ENCODE measurements at places on chromosomes 1 and 21.

DNA sequence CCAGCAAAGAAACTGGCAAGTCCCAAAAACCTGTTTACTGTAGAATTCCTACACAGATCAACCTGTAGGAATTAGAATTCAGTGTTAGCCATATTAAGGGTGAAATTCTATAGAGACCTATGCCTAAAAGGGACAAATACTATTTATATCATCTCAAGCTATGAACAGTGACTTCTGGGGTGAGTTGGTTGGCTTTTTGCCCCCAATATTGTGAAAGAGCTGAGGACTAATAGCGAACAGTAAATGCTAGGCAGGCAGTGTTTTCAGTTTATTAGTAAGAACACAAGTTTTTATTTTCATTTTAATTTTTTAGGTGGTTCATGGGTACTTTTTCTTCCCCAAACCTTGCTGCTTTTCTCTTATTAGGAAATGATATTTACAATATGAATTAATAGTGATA, 15.3 kb downstream of the SLC16A4 start:
- DNase-seq, result no peak

DNA sequence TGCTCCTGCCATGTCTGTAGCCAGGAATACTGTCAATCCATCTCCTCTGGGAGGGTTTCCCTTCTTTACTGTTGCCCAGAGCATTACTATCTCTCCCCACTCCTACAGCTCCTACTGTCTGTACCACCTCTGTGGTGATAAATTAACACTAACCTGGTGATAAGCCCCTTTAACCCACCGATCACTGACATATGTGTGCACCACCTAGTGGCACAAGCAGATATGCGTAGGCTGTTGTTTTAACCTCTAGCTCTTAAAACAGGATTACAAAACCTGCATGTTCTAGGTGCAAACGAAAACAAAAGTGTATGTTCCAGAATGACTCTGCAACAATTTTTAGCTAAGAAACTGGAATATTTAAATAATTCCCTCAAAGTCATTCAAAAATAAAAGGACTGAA, 93.9 kb upstream of the BEND5 start:
- no peak for DNase-seq

DNA sequence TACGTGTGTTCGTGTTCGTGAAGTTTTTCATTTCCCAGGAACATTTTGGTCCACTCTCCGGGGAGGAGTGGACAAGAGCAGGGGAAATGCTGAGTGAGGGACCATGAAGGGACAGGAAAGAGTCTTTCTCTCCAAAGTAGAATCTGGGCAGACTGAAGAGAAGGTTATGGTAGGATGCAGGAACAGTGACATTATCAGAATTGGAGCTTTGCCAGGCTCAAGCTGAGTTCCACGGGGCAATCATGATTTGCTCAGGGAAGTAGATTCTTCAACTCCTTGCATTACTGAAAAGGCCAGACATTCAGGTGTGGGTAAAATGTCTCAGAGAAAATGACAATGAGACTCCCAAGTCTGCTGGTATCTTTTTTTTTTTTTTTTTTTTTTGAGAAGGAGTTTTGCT, 16.6 kb downstream of the ATP1A4 start:
- no peak for DNase-seq

DNA sequence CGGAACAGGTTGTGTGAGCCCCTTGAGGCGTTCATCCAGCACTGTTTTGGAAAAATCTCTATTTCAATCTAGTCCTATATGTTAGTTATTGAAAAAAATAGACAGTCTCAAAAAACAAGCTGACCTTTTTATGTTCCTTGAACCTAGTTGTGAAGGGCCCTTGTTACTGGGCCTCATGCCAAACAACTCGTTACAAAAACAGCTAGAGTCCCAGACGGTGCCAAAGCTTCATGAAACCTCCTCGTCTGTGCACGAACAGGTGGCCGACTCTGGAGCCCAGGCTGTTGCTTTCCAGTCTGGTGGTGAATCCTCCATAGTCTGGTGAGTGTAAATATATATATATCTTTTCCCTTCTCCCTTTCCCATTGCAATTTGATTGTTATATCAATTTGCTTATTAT, at the start of gene CHIA:
Gene CHIA (plus strand): TSS at position 222 of the 400 bp plus-strand sequence. CDS start 19,617 bp downstream, outside the sequence.
- peak; percentile 72 for DNase-seq

DNA sequence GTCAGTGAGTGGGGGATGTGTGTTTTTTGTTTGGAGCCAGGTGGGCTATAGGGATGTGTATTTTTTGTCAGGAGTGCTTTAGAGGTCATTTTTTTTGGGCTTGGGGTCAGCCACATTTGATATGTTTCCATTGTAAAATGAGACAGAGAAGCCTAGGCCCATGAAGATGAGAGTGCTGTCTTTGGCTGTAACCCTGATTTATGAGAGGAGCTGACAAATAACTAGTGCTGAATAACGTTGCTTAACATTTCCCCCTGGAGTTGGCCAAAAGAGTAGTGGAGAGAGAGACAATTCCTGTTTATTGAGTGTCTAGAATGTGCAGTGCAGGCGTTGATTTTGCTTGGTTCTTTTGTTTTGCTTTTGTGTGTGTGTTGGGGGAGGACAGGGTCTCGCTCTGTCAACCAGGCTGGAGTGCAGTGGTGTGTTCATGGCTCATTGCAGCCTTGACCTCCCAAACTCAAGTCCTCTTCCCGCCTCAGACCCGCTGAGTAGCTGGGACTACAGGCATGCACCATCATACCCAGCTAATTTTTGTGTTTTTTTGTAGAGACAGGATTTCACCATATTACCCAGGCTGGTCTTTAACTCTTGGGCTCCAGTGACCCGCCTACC, 64.7 kb downstream of the S1PR1 start:
- no peak for DNase-seq

DNA sequence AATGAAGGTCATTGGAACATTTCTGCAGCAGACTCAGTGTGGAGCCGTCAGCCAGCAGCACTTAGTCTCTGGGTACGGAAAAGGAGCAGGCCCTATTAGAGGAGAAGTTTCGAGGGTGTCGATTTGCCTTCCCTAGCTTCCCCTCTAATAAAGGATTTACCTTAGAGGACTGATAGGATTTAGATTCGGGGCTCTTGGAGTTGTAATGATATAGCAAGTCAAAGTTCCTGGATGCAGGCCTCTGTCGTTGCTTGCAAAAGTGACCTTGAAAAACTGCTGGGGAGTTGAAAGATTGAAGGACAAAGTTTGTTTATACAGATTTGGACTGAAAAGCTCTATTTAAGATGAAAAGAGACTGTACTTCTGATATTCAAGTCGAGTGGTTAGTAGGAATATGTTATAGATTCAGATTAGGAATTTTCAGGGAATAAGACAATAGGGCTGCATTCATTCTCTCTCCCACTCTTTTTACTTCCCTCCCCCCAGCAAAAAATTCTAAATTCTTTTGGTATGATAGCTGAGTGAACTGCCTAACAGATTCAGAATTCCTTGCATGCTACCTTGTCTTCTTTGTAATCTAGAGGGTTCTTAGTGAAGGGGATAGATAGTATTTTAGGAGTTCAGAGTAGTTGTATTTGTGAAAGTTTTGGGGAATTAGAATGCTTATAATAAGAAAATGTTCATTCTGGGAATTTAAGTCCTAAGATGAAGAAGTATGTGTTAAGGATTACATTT, 19.2 kb downstream of the NFYC start:
- no peak for DNase-seq

DNA sequence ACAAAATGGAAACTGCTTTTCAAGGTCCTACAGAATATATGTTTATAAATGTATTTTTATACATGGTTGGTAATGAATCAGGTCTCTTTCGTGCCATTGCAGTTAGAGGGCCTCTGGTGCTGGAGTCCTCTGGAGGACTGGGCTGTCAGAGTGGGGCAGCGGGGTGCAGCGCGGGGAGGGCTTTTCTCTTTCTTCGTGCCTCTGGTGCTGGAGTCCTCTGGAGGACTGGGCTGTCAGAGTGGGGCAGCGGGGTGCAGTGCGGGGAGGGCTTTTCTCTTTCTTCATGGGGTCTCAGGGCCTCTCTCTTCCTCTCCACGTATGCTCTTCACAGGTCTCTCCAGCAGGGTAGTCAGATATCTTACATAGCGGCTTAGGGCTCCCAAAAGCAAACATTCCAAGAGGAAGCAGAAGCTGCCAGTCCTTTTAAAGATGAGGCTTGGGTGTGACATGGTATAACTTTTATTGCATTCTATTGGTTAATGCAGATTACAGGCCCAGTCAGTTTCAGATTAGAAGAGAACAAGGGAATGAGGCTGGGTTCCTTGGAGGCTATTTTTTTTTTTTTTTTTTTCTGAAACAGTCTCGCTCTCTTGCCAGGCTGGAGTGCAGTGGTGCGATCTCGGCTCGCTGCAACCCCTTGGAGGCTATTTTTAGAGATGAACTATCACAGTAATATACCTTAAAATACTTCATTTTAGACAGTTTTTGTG, 13.1 kb downstream of the SDCCAG8 start:
- no peak for DNase-seq

GRCh38 chr1:225343618-225344017, 84.2 kb downstream of the LBR start:
- no peak for DNase-seq

DNA sequence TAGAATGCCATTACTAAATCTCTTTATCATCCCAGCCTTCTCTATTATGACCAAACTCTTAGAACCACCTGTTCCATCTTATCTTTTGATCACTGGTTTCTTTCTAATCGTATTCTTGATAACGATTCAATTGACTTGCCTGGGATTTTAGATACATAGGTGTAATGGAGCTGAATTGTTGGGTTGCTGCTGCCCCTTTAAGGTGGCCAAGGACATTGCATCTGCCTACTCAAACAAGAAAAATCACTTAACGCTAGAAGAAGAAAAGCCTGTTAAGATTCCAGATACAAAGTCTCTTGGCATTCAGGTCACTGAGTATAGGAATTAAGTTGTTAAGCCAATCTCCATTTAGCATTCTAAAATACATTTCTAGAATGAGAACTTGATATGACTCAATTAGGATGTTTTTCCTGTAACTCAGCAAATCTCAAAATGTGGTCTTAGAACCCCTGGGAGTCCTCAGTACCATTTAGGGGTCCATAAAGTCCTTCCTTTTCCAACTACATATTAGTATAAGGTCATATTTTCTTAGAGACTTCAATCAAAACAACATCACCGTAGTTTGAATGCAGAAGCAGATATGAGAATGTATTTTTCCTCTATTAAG, 12.4 kb downstream of the NEXN start:
- no peak for DNase-seq

DNA sequence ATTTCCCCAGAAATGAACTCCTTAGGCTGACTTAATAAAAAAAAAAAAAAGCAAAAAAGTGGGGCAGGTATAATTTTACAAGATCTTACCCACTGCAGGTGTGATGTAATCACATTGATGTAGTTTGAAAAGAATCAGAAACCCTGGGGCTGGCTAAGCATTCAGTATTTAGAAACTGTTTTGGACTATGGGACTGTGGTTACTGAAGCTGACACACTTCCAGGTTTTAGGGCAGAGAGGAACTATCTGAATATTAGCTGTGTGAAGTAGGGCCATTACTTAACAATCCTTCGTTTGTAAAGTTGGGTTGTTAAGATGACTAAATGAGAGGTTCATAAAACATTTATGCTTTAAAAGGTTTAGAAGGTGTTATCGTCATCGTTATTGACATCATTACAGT, 165.3 kb downstream of the FASLG start:
- DNase-seq, result no peak

DNA sequence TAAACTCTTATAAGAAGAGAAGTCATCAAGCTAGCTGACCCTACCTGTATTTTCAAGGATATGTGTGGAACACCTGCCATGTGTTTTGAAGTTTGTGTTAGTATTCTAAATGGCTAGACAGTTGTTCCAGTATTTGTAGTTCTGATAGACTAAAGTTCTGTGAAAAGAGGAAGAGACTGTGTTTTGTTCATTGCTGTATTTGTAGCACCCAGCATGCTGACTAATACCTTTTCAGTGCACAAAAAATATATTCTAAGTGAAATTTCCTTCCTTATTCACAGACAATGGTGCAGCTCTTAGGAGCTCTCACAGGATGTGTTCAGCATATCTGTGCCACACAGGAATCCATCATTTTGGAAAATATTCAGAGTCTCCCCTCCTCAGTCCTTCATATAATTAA, 8.2 kb upstream of the METTL18 start:
- no peak for DNase-seq

GRCh38 chr1:93004566-93005251, 43.4 kb upstream of the DIPK1A start:
- DNase-seq, result no peak

GRCh38 chr1:170732252-170732588, 68.3 kb downstream of the PRRX1 start:
- DNase-seq, result no peak

DNA sequence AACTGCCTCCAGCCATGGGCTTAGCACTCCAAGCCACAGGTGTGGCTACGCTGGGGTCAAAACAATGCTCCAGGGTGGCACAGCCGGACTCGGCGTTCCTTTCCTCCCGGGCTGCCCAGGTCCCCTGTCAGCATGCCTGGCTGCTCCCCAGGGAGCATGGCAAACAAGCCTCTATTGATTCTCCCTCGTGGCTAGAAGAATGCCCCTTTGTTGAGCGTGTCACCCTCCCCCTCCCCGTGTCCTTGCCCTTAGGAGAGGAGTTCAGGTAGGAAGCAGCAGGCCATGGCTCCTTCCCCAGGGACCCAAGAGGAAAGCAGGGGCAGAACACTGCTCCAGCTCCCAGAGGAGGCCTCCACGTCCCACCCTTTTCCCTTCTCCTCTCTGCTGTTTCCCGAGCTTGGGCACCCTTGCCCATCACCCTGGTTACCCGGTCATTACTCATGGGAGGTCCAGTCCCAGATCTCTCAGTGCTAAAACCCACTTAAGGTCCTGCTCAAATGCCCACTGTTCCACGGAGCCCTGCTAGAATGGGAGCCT, 57.4 kb upstream of the CITED4 start:
- no peak for DNase-seq

- DNase-seq, result no peak
Observed at GRCh38 chr1:211118407-211119102, 15.4 kb downstream of the KCNH1 start.

- DNase-seq, result no peak
Observed at GRCh38 chr1:226981386-226981817, 41.3 kb downstream of the COQ8A start.

DNA sequence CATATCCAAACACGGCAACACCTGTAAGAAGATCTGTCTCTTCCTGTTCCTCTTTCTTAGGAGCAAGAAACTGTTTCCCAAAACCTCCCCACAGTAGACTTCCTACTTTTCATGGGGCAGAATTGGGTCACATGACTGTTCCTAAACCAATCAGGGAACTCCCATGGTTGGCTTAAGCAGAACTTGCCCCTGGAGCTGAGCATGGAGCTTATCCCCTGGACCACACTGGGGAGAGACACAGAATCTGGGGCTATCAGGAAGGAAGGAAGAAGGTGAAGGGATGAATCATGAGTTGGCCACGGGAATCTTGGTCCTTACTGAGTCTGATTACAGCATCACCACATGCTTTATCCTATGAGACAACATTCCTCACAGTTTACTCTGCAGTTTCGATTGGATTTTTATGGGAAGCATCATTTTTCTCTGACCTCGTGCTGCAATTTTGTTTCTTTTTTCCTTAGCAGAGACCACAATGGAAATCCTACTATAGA, 81.8 kb downstream of the CDC7 start:
- DNase-seq, result no peak

- DNase-seq, result no peak
Observed at GRCh38 chr1:58626293-58626692, 49.2 kb upstream of the TACSTD2 start.

GRCh38 chr1:204487256-204487615, 7.4 kb downstream of the PIK3C2B start:
- DNase-seq, result no peak

GRCh38 chr1:55571767-55572166, 356.6 kb upstream of the USP24 start:
- no peak for DNase-seq

Data from NCI-H187 (cell line).